Prostate gland (tissue), 2 donors: ENCODE measurements at places on chromosomes 11 and 22. TPM values are rescaled to one million over a fixed set of nuclear protein-coding genes. Genes with fewer than 3 reads are reported as not detected.

CNTF gene
- total RNA-seq, result not detected

DNAJB13 gene
- total RNA-seq, result 0.59 TPM

PANX3 gene
- not detected for total RNA-seq

PAX6 gene
- total RNA-seq, result not detected

C2CD2L gene
- total RNA-seq, result 9.0 TPM
